ENCODE measurements at places on chromosomes 4 and X.

DNA sequence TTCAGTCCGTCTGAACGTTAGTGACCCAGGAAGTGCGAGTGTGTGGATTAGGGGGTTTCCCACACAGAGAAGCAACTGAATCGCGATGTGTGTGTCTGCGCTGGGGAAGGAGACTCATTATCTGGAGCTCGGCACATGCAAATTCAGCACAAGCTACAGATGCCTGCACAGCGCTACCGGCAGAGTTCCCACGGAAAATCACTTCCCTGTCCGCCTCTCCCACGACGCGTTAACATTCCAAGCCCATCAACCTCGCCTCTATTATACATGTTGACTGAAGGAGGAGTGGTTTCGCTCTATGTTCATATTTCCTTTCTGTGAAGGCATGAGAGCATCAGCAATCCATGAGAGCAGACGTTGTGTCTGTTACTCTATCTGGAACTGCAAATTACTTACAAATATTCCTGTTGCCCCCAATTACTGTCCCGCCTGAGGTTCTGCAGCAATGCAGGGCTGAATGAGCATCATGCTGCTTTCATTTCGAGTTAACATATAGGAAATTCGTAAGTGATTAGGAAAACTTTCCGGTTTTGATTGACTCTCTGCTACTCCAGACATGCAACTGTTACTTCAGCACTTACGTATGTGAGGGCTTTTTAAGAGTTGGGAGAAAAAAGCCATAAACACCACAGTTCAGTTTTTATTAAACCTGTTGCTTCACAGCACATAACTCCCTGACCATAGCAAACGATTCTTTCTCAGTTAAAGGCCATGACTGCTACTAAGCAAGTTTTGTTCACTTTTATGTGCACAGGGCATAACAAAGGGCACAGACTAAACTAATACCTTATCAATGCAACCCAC, 15.0 kb upstream of the MTNR1A start:
- no peak for DNase-seq

DNA sequence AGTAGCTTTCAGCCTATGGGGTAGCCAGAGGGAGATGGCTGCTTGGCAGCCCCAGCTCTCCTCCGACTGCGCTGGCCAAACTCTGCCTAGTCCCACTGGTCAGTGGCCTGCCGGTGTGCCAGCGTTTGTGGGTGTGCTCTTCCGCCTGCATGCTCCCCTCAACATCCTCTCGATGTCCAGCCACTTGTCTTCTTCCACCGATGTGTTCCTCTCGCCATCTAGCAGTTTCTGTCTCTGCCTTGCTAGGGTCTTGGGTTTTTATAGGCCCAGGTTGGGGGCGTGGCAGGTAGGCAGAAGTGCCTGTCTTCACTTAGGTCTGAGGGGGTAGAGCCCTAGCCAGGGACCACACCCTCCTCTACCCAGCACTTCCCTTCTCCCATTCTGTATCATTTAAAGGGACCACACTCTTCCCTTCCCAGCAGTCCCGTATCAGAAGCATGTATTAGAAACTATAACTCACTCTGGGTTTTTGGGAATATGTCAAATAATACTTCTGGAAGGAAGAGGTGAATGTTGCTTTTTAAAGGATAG, 124.4 kb downstream of the KDM6A start:
- no peak for DNase-seq

DNA sequence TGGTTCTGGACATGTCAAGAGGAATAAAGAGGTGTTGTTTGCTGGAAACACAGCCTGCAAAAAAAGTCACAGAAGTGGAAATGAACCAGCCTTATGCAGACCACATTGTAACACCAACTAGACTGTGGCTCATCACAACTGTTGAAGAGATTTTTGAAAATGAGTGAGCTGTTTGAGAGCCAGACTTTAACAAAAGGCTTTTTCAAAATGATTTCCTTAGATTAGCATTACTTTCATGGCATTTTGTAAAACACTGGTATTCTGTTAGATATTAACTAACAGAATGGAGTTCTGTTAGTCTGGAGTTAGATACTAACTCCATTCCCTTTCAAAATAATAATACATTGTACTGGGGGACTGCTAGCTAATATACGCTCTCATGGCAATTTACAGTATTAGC, 60.6 kb upstream of the GABRA2 start:
- DNase-seq = no peak

DNA sequence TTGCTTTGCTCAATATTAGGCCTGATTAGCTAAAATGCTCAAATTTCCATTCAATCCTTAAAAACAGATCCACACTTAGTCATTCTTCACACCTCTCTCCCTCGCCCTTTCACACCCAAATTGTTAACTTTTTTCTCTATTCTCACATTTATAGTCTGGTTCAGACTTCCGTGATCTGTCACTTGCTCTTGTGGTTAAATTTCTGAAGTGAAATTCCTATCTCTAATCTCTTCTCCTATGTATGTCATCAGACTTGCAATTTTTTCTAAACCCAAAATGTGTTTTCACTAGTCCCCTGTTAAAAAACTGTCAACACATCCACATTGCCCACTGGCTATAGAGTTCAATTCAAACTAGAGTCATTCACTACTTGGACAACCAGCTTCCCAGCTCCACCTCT, 63.2 kb downstream of the SNCA start:
- no peak for DNase-seq
